ENCODE measurements at places on chromosomes 2 and 18. TPM values are rescaled to one million over a fixed set of nuclear protein-coding genes. Genes with fewer than 3 reads are reported as not detected.

DNA sequence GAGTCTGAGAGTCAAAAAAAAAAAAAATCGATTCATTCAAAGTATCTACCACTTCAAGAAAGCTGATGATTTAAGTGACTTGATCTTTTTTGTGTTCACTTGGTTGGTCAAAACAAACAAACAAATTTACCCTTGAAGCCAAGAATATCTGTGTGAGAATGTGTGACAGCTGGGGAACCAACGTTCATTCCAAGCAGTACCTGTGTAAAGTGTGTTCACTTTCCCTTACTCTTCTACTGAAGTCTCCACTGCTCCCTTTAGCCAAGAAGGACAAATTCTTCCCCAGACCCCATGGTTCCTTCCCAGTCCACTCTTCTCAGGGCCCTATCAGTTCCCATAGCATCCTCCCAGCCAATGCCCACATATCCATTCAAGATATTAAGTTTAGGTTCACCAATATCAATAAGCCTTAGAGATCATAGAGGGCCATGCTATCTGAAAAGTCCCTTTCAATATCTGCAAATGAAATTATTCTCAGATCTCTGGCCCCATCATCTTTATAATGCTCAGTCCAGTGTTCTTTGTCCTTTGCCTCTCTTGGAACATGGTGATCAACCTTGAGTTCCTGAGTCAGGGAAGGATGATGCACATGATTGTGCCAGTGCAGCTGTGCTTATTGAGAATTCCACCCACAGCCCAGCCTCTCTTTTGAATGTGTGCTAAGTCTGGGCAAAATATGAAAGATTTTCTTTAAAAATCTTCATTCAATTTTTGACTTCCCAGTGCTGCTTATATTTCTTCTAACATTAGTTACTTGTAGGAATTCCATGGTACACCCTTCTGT, 82.8 kb upstream of the DTNA start:
- no peaks in the 10 kb centered on the region for H3K36me3 ChIP-seq
- no peaks in the 10 kb centered on the region for H3K4me1 ChIP-seq
- DNase-seq: no peak
- H3K27ac ChIP-seq: no peak overlapping the region

- no peak overlapping the region for H3K4me3 ChIP-seq
- H3K4me1 ChIP-seq: peaks cover 2% of the 10 kb centered on the region
Measured at GRCh38 chr18:49613641-49614151, 51.8 kb downstream of the LIPG start.

NTSR2 gene
- not detected for total RNA-seq

DNA sequence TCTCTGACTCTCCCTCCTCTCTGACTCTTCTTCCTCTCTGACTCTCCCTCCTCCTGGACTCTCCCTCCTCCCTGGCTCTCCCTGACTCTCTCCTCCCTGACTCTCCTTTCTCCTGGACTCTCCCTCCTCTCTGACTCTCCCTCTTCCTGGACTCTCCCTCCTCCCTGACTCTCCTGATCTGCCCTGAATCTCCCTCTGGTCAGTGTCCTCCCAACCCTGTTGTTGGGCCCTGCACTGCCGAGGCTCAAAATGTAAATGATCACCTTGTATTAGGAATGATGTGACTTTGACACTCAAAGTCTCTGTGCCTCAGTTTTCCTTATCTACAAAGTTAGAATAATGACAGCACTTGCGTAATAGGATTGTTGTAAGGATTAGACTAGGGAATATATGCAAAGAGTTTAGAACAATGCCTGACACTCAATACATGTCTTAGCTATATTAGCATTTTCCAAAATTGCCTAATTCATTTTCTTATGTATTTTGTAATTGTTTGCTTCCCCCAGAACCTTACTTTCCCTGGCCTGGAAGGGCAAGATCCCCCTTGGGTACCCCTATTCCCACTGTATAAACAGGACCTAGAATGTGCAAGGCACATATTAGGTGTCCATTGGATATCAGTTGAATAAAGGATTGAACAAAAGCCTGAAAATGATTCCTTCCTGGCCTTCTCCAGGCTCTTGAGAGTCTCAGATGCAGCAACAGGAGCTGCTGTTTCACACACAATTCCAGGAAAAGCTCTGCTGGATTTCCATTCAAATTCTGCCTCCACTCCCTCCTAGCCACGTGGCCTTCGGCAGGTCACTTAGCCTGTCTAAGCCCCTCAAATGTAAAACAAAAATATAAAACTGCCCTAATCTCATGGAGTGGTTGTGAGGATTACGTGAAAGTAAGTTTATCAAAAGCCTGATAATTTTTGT, 170.1 kb downstream of the INHBB start:
- H3K4me1 ChIP-seq: peaks cover 7% of the 10 kb centered on the region
- DNase-seq: no peak
- H3K36me3 ChIP-seq: no peaks in the 10 kb centered on the region
- H3K27ac ChIP-seq: no peak overlapping the region
- H3K27me3 ChIP-seq: no peaks in the 10 kb centered on the region
- no peak overlapping the region for H3K4me3 ChIP-seq

CD302 gene
- 109 TPM for total RNA-seq

TSPYL6 gene
- not detected for total RNA-seq

- H3K4me1 ChIP-seq: peaks cover 6% of the 10 kb centered on the region
- DNase-seq: no peak
- H3K36me3 ChIP-seq: no peaks in the 10 kb centered on the region
- H3K27me3 ChIP-seq: no peaks in the 10 kb centered on the region
- no peak overlapping the region for H3K4me3 ChIP-seq
Measured at GRCh38 chr18:8826971-8827370, 121.6 kb downstream of the MTCL1 start.

DNA sequence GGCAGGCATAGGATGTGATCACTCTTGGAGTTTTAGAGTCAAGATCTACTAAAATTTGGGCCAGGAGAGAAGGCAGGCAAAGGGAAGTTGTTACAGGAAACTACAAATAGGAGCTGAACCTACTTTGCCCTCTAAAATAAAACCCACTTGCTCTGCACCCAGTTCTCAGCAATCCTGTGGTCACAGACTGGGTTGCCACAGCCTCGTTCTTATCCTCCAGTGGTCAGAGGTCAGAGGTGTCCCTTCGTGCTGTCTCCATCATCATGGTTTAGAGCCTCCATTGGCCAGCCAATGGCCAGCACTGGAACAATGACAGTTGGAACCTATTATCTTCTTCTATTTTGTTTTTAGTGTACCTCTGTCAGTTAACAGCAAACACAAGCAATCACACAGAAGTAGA, 90.7 kb upstream of the TNP1 start:
- H3K4me3 ChIP-seq: no peak overlapping the region
- no peaks in the 10 kb centered on the region for H3K36me3 ChIP-seq
- H3K27ac ChIP-seq: no peak overlapping the region

DNA sequence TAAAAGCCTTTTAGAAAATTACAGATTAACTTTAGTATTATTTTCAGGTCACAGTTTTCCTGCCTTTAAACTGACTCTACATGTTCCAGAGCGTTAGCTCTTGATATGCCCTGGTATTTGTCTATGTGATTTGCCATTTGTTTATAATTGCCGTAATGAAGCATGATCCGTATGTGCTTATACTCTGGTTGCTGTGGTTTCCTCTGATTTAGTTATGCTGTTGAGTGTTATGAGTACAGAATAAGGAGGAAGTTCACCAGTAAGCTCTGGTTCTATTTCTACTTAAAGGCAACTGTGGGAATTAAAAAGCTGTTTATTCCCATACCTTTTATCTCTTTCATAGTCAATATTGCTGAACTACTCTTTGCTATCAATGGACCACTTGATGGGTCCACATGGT, 123.5 kb downstream of the OSBPL6 start:
- no peaks in the 10 kb centered on the region for H3K4me1 ChIP-seq
- H3K27me3 ChIP-seq: no peaks in the 10 kb centered on the region
- no peaks in the 10 kb centered on the region for H3K36me3 ChIP-seq
- H3K27ac ChIP-seq: no peak overlapping the region

- no peaks in the 10 kb centered on the region for H3K36me3 ChIP-seq
- H3K27ac ChIP-seq: no peak overlapping the region
- H3K4me1 ChIP-seq: no peaks in the 10 kb centered on the region
- no peak for DNase-seq
Measured at GRCh38 chr18:29154196-29154757, 977.3 kb upstream of the CDH2 start.

GRCh38 chr18:8719192-8719591, 13.8 kb downstream of the MTCL1 start:
- H3K4me3 ChIP-seq: no peak overlapping the region
- H3K4me1 ChIP-seq: no peaks in the 10 kb centered on the region
- no peak overlapping the region for H3K27ac ChIP-seq
- no peaks in the 10 kb centered on the region for H3K27me3 ChIP-seq
- no peak for DNase-seq

CPO gene
- total RNA-seq: not detected

ALKAL2 gene
- 18.7 TPM for total RNA-seq

- DNase-seq: no peak
- no peaks in the 10 kb centered on the region for H3K36me3 ChIP-seq
- no peak overlapping the region for H3K27ac ChIP-seq
Measured at GRCh38 chr2:30626397-30626796, 179.4 kb downstream of the LCLAT1 start.

ITGB6 gene
- 109 TPM for total RNA-seq

DNA sequence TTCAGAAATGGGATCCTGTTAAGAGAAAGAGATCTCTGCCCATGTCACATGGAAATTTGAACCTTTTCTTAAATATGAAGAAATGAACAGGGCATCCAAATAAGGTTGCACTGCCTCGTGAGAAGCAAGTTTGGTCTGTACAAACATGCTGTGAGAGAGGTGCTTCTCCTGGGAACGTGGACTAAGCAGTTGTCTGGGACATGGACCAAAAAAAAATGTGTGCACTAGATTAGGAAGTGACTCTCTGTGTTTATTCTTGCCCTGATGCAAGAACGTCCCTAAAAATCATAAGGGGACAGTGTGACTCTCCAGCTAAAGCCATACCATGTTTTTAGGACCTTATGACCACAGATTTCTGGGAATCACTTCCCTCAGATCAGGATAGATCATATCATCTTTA, 23.7 kb upstream of the GCG start:
- no peaks in the 10 kb centered on the region for H3K36me3 ChIP-seq
- DNase-seq: no peak
- no peaks in the 10 kb centered on the region for H3K27me3 ChIP-seq

AFF3 gene
- 44.6 TPM for total RNA-seq

ANKRD44 gene
- 51.4 TPM for total RNA-seq

MYOM1 gene
- total RNA-seq: 2.5 TPM

DNA sequence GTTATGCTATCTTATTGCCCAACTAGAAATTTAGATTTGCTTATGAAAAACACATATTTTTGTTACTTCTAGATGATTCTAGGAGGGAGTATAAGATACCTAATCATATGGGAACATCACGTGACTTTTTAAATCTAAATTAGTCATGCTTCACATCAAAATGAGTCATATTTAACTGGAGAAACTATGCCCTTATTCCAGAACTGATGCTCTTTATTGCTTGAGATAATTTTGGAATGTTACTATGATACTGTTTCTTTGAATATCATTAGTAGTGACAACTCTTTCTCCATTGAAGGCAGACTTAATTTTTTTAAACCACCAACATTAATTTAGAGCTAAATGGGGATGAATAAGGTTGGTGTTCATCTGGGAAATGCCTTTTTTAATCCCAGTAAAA, 19.9 kb upstream of the ELAC1 start:
- H3K4me3 ChIP-seq: no peak overlapping the region
- no peak for DNase-seq
- H3K27me3 ChIP-seq: no peaks in the 10 kb centered on the region
- H3K27ac ChIP-seq: no peak overlapping the region
- H3K36me3 ChIP-seq: peaks cover 15% of the 10 kb centered on the region
- no peaks in the 10 kb centered on the region for H3K4me1 ChIP-seq

ACKR3 gene
- total RNA-seq: 9.1 TPM

DNA sequence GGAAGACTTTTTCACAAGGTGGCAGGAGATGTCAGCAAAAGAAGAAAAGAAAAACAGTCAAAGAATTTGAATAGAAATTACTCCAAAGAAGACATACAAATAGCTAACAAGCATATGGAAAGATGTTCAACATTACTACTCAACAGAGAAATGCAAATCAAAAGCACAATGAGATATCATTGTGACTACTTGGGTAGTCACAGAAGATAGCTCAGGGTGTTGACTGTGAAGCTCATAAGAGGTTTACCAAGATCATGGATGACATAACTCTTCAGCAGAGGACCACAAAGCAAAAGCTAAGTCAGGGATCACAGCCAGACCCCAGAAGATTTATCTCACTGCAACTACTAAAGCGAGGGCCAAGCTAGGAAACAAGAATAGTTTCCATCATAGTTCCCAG, 53.0 kb upstream of the TANK start:
- H3K4me3 ChIP-seq: no peak overlapping the region
- H3K4me1 ChIP-seq: no peaks in the 10 kb centered on the region
- DNase-seq: no peak
- H3K27ac ChIP-seq: no peak overlapping the region
- no peaks in the 10 kb centered on the region for H3K27me3 ChIP-seq

Data from upper lobe of right lung (tissue), 1 donor.